ENCODE measurements at places on chromosomes 6 and 20.

- no peak for DNase-seq
Observed at GRCh38 chr20:51469578-51470498, 72.7 kb downstream of the NFATC2 start.

DNA sequence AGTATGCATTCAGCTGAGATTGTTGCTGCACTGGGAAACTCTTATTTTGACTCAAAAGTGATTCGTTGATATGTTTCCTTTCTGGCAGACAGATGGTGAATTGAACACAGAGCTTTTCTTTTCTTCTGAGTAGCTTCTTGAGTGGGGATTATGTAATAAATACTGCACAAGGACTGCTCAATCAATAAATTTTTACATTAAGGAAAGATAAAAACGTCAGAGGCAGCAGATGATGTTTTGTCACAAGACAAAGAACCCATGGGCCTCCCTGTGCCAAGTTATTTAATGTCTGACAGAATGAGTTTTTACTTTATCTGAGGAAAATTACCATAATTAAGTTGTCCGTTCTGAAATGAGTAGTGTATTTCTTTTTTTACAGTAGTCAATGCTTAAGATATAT, 460.3 kb downstream of the UTRN start:
- DNase-seq = no peak

GRCh38 chr6:116050737-116051136, 10.0 kb downstream of the FRK start:
- no peak for DNase-seq

DNA sequence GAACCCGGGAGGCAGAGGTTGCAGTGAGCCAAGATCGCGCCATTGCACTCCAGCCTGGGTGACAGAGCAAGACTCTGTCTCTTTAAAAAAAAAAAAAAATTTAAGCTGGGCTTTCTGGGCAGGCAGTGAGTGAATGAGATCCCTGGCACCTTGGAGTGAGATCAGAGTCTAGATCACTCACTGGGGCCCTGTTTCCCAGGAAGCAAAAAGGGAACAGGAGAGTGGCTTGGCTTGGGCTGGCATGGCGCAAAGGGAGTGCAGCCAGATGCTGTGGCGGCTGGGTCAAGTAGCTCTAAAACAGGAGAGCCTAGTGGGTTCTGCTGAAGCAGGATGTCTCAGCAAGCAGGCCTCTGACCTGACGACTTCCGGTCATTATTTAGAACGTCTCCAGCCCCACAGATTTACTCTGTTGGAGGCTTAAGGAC, 10.4 kb downstream of the PLCG1 start:
- DNase-seq = peak; percentile 16

Measured in nucleus accumbens (tissue), 56 donors.